OCI-M1 (cell line): ENCODE measurements at places on chromosomes 2 and 18.

DNA sequence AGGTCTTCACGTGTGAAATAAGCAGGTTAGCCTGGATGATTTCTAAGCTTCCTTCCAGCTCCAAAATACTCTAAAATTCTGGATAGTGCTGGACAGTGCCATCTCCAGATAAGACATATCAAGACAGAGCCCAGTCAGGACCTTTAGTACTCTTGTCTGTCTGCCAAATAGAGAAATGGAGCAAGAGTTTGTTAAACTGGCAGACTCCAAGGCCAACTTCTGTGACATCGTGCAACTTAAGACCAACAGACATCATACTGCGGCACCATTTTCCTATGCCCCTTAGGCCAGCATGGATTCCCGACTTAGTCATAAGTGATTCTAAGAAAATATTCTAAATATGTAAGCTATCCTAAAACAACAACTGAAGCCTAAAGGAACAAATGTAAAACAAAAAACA lies 118.6 kb downstream of the RBMS1 start:
- DNase-seq = no peak

DNA sequence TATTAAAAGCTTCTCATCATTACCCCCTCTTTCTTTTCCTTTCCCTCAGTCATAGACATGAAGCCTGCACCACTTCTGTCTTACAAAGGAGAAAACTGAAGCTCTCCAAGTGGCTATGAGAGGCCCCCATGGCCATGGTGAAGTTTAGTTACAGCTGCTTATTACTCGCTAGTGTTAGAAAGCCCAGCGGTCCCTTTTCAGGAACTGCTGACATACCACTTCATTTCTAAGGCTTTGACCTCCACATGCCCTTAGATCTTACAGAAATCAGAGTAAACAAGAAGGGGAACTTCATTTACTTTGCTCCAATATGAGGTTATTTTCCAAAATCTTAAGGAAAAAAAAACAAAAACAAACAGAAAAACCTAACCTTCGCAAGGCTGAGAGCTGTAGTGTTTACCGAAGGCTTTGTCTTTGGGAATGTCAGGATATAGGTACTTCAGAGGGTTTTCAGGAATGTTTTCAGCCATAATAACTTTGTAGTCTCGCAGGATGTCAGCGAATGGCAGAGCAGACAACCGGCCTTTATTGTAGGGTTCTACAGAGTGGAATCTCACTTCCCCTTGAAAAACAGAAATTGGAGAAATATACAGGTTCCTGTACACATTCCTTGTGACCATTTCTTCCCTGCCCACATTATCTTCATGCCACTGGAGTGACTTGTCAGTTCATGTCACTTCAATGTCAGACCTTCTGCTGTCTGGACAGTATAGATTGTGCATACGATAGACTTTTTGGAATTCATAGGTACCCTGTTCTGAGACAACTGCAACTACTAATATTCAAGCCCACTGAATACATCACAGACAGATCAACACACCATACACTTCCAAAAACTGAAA lies 18.8 kb upstream of the STAT1 start:
- peak; percentile 46 for DNase-seq

GRCh38 chr2:143558665-143559064 lies 429.4 kb downstream of the ARHGAP15 start:
- DNase-seq = peak; percentile 53

DNA sequence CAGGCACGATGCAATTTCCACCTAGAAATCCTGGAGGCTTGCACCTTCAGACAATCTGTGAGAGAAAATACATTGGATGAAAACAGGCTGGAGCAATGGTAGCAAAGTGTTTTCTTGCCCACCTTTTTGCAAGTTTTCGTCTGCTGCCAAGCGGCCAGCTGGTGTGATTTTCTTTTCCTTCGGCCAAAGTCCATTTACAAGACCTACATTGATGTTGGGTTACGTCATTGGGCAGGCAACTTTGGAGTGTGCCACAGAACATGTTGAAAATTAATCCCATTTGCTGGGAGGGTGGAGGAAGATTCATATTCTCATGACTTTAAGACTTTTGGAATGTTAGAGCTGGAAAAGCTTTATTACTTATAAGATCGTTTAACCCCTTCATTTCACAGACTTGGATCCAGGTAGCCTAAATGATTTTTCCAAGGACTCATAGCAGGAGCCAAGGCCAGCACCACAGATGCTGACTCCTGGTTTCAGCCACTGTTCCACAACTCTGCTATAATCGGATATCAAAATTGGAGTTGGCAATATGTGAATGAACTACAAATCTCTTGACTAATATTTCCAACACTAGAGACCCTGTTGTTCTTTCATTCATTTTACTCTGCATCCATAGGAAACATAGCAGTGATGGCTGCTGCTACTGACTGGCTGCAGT lies 352.1 kb downstream of the RND3 start:
- no peak for DNase-seq

GRCh38 chr2:66488946-66489345 lies 54.0 kb downstream of the MEIS1 start:
- DNase-seq = no peak

DNA sequence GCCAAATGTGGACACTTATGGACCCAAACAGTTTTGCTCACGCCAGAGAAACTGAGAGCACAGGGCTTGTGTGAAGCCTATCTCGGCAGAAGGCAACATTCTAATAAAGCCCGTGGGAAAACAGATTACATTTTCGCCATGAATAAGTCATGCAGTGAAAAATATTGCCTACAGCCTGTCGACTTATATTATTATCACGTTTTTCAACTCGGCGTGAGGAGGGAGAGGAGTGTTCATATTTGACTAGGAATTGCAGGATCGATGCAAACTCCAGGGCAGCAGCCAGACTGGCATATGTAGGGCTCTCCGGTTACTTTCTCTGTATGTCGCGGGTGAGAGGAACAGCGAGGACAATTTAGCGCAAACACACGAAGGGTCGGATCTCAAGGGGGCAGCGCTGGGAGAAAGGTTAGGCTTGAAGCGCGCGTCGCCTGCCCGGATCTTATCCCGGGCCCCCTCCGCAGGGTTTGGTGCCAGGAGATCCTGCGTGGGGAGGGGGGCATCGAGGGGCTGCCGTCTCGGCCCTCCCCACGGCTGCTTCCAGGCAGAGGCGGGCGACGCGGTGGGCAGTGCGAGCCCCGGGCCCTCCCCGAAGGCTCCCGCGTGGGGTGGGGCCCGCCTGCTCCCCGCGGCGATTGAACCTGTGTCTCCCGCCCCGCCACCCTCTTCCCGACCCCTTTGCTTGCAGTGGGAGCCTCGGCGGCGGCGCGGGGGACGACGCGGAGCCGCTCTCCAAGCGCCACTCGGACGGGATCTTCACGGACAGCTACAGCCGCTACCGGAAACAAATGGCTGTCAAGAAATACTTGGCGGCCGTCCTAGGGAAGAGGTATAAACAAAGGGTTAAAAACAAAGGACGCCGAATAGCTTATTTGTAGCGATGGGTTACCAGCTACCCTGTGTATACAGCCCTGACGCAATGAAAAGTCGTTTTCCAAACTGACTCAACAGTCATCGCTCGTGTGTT lies 4.4 kb downstream of the ADCYAP1 start:
- DNase-seq = peak; percentile 51

GRCh38 chr2:120793682-120794403 lies 58.2 kb downstream of the GLI2 start:
- DNase-seq = no peak

DNA sequence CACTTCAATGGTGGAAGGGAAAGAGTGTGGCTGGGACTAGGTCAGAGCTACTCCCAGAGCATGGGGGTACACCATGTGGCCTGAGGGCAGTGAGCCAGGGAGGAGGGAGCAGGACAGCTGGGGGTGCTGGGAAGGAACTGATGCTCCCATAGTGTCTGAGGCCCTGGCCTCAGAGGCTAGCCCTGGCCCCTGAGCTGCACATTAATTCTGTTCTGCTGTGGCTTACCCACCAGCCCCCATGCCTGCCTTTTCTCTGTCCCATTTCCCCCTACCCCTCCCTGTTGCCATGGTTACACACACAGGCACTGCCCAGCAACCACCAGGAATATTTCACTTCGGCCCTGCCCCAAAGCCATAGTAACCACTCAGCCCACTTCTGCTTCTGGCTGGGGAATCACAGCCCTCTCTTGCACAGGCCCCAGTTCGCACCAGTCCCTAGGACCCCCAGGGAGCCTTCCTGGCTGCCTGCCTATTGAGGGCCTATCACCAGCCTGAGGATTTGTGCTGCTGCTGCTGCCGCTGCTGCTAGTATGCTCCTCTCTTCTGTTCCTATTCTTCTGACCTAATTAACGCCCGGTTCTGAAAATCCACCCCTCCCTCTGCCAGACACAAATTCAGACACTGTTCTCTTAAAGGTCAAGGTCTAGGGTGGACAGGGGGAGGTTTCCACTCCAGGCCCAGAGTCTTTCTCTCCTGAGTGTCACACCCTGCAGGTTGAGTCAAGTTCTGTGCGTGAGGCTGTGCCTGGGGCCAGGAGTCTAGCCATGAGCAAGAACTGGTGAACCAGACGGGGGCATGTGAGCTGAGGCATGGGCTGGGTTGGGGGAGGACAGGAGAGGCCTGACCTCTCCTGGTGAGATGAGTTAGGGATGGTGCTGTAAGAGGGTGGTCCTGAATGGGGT lies 87.1 kb upstream of the MCFD2 start:
- DNase-seq = peak; percentile 45

DNA sequence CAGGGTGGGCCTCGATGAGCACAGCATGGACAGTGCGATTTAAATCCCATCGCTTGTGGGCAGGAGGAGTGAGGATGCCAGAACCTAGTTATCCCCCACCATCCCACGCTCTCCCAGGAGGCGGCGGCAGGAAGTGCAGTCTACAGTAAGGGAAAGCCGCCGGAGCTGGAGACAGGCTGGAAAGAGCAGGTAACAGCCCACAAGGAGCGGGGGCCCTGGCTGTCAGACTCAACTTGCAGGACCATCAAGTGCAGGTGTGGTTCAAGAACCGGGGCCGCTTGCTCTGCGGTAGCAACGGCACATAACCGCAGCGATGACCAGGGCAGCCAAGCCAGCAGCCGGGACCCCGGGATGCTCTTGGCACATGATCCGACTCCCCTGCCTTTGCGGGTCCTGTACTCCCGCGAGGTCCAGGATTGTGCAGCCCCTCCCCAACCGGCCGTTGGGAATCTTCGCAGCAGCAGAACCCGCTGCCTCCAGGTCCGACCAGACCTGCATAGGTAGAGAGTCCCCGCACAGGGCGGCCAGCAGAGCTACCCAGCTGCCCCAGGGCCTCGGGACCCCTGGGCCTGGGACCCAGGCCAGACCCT lies 82.1 kb downstream of the BIN1 start:
- DNase-seq = no peak

GRCh38 chr2:104049981-104050380 lies 803.9 kb upstream of the POU3F3 start:
- no peak for DNase-seq

- DNase-seq = peak; percentile 66
These were observed 30.1 kb downstream of the MBP start for GRCh38 chr18:77102259-77103040.

- DNase-seq = no peak
These were observed 51.8 kb downstream of the PMS1 start for GRCh38 chr2:189835855-189836558.

GRCh38 chr18:25787276-25787675 lies 303.1 kb downstream of the SS18 start:
- DNase-seq = no peak

DNA sequence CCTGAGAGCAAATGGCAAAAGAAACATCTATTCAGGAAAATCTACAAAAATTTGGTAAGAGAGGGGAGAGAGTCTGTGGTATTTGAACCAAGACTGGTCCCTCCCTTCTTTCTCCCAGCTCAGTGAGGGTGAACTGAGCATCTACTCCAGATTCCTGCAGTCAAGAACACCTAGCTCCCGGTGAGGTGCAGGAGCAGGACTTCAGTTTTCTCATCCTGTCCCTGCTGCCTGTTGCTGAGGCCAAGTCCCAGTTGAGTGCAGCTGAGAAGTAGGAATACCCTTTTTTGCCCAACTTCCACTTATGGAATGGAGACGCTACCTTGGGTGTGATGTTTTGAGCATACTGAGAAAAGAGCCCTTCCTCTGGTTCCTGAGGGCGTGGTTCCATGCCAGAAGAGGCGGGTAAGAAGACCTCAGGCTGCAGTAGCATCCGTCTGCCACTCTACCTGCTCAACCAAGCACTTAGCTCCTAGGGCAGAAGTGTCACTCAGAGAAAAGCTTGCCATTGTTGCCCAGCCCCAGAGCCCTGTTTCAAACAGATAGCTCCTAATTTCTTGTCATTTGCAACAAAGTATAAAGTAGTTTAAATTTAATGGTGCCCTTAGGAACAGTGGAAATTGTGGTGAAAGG lies 112.9 kb downstream of the SOS1 start:
- DNase-seq = no peak

DNA sequence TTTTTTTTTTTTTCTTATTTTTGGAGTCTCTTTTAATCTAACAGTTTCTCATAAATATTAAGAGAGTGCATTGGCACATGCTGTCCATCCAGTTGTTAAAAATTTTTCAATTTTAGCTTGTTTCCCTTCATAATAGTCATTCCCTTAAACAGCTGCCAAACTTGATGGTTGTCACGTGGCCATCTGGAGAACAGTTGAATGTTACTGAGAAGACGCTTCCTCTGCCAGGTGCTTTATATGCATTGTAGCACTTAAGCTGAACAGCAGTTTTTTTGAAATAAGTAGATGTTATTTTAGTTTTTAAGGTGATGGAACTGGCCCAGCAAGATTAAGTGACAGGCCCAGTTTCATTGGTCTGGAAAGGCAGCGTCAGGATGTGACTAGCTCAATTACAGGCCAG lies 3.3 kb downstream of the SMARCAL1 start:
- DNase-seq = no peak

DNA sequence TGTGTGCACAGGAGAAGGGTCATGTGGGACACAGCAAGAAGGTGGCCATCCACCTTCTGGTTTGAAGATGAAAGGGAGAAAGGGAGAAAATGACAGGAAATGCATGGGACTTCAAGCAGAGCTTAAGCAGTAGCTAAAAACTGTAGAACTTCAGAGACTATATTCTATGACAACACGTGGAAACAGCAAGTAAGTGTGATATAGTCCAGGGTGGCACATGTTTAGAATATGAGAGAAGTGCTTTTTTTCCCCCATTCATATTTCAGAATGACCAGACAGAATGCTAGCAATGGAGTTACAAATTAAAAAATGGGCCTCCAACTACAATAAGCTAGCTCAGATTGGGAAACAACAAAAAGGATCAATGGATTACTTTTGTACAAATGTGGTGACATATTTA lies 1042.2 kb downstream of the TMEM182 start:
- no peak for DNase-seq

GRCh38 chr2:9488583-9489547 lies 14.5 kb downstream of the IAH1 start:
- DNase-seq = no peak

- no peak for DNase-seq
These were observed 22.6 kb upstream of the ID2 start for GRCh38 chr2:8659092-8659734.

DNA sequence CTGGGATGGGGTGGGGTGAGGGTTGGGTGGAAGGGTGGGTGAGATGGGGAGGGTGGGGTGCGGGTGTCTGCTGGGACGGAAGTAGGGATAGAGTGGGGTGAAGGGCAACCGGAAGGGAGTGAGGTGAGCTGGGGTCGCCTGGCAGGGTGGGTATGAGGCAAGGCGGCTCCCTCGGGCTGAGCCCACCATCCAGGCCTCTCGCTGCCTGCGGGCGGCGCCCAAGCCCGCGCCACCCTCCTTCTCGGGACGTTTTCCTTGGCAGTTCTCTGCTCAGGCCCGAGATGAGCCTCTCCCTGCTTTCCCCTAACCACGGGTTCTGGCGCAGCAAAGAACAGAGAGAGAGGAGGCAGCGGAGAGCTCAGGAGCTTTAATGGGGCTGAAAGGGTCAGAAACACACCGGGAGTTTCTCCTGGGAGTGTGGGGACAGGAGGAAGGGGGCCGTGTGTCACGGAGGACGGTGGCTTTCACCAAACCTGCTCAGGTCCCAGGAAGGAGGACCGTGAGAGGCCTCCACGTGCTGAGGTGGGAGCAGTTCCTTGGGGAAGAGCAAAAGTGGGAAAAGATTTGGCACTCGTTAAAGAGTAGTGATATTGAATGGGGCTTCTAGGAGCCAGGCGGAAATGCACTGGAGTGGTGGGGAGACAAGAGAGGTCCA lies 4.1 kb downstream of the FEV start:
- DNase-seq = peak; percentile 18
